ENCODE measurements at places on chromosomes 12 and 14.
A peak's percentile ranks its signal among the peaks of the same experiment; 100 is the strongest.

DNA sequence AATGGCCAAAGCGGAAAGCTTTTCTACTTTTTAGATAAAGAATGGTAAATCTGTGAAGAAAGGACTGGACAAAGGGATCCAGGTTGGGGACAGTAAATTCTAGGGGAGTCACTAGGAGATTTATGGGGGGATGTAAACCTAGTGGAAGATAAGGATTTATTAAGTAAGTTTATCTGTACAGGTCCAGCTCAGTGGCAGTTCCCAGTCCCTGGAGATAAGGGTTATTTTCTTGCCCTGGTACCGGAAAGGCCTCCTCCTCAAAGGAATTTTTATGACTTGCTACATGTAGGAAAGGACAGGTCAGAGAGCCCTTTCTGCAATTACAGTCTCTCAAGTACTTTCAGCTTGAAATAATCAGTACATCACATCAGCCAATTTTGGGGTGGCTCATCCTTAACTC lies 72.6 kb upstream of the BICD1 start:
- DNase-seq: no peak

DNA sequence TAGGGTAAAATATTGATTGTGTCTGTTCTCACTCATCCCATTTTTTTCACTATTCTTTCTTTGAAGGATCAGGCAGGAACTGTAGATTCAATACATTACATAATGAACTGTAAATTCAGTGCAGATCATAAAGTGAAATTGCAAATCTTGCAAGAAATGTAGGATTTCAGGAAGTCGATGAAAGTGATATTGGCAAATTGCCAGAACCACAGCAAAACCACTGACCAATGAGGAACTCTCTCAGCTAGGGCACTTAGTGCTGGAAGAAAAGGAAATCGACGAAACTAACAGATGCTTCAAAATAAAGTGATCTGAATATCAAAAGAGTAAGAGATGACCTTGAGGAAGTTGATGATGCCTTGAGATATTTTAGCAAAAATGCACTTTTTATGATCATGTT lies 157.6 kb downstream of the AACS start:
- DNase-seq: no peak

DNA sequence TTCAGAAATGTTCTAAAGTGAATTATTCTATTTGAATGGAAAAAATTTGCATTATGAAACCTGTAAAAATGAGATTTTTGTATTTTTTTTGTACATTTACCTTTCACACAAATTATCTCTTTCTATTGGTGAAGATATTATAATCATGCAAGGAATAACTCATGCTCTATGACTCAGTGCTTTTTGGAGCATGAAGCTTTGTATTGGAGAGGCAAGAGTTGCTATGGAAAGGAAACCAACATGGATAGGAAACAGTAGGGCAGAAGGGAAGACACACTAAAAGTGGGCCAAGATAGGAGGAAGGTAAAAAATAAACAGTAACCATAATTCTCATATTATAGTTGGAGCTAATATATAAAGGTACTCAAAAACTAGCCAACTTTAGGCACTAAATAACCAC lies 79.0 kb downstream of the PLCZ1 start:
- no peak for DNase-seq

DNA sequence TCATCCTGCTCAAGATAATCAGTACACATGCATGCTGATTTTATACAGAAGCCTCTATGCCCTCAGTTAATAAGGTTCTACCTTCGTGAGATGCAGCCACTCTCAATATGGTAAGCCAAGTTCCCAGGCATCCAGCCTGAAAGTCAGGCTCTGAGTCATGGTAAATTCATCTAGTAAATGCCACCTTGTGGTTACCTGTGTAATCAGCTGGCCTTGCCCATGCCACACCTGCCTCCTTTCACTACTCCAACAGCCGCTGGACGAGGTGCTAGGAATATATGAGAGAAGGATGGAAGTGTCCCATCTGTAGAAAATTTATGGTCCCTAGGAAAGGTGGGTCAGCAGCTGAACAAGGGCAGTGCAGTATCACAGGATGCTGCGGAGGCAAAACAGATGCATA lies 207.3 kb downstream of the SSPN start:
- DNase-seq: no peak

DNA sequence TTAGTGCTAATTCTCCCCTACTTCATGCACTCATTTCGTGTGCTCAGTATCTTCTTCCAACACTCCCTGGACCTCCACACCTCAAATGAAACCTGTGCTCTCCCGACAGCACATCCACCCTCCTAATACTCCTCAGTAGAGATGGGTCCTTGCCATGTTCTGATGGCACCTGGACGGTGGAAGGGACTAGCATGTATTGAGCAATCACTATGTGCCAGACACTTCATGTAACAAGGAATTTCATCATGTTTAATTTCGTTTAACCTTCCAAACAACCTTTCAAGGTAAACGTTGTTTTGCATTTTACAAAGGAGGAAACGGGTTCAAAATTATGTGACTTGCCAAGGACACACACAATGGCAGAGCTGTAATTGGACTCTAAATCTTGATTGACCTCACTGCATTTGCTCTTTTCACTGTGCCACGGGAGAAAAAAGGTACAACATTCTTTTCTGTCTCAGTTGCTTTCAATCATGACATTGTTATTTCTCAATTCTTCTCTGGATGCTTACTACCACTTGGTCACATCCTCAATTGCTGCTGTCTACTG lies 12.2 kb upstream of the SLC7A8 start:
- DNase-seq: no peak

DNA sequence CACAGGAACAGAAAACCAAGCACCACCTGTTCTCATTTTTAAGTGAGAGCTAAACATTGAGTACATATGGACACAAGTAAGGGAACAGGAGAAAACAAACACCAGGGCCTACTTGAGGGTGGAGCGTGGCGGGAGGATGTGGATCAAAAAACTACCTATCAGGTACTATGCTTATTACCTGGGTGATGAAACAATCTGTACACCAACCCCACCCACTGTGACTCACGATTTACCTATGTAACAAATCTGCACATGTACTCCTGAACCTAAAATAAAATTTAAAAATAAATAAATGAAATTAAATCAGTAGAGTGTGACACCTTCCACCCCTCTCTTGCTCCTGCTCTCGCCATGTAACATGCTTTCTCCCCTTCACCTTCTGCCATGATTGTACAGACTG lies 615.5 kb downstream of the RPL10L start:
- DNase-seq: no peak

DNA sequence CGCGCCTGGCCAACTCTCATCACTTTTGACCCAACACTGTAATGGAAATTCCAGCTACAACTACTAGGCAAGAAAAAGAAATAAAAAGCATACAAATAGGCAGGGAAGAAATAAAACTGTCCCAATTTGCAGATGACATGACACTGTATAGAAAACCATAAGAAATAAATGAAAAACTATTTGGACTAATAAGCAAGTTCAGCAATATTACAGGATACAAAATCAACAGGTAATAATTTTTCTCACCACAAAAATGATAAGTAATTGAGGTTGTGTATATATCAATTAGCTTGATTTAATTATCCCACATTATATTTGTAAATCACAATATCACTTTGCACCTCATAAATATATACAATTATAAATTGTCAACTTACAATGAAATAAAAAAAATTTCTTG lies 41.9 kb upstream of the OASL start:
- no peak for DNase-seq

- DNase-seq: no peak
Observed at GRCh38 chr14:78683206-78683605, 513.0 kb downstream of the NRXN3 start.

DNA sequence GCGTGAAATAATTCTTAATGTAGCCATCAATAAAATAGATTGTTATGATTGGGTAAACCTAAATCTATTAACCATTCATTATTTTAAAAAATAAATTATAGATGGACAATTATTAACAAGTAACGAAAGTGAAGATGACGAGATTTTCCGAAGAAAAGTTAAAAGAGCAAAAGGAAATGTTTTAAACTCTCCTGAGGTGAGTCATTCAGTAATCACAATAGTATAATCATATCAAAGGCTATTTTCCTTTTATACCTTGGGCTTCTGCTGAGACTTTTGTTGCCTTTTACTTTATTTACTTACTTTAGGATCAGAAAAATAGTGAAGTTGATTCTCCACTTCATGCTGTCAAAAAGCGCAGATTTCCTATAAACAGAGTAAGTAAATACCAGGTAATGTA lies 45.6 kb downstream of the FANCM start:
- DNase-seq: peak; percentile 27

GRCh38 chr12:76813265-76813664 lies 49.4 kb downstream of the ZDHHC17 start:
- DNase-seq: no peak

DNA sequence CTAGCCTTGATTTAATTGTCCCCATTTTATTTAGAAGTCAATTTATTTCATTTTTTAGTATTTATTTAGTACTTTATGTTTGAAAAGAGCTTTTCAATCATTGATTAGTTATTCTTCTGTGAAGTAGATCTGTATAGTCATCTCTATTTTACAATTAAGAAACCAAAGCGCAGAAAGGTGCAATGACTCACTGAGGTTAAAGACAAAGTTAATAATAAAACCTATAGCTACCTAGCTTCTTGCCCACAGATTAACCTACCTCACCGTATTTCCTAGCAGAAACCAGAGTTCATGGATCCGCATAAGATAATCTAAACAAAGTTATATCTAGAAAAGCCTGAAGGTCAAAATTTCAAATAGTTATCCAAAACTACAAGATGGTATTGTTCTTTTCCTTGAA lies 176.4 kb downstream of the GRIN2B start:
- no peak for DNase-seq
